ENCODE measurements at places on chromosomes 3 and 15.

DNA sequence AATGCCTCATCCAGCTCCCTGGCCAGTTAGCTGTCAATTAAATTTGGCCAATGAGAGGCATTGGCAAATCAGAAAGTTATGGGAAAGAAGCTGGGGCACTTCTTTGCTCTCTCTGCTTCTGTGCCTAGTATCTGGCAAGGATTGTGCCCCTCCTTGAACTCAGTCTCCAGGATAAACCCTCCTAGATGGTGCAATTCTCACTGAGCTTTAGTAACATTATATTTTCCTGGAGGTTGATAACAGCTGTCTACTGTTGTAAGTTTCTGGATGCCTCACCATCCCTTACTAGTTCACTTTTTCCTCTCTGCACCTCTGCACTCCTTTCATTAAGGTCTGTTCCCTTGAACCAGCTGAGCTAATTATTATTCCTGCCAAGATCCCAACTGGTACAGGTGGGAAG is 329.5 kb downstream of the MFSD1 start:
- no peaks in the 10 kb centered on the region for H3K4me1 ChIP-seq
- no peak overlapping the region for H3K27ac ChIP-seq
- no peaks in the 10 kb centered on the region for H3K36me3 ChIP-seq
- DNase-seq = no peak
- no peak overlapping the region for H3K4me3 ChIP-seq

DNA sequence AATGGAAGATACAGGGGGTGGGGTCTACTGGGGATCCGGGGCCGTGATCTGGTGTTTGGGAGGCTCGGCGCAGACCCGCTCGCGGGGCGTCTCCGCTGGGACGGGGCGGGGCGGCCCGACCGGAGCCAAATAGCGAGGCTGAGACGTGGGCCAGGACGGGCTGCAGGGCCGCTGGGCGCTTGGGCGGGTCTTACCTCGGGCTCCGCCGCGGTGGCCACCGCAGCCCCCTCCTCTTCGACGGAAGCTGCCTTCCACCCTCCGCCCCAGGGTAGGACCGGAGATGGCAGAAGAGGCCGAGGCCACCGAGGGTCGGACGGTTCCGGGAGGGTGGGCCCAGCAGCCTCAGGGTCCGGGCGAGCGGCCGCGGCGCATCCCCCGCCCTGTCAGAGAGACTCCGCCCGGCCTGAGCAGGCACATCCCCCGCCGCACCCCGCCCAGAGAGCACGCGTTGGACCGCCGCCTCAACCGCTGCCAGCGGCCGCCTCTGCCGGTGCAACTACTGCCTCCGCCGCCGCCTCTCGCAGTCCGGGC is 399 bp downstream of the MYO9A start:
- no peaks in the 10 kb centered on the region for H3K36me3 ChIP-seq
- peak; percentile 56 for DNase-seq
- no peaks in the 10 kb centered on the region for H3K27me3 ChIP-seq
- H3K4me1 ChIP-seq = peaks cover 10% of the 10 kb centered on the region
- H3K4me3 ChIP-seq = peak overlapping the region; percentile 87
- H3K27ac ChIP-seq = peak overlapping the region; percentile 97

- H3K4me1 ChIP-seq = peaks cover 26% of the 10 kb centered on the region
- no peaks in the 10 kb centered on the region for H3K27me3 ChIP-seq
- H3K4me3 ChIP-seq = no peak overlapping the region
- H3K27ac ChIP-seq = no peak overlapping the region
- DNase-seq = no peak
These were observed 125.2 kb upstream of the PHLDB2 start for GRCh38 chr3:111733856-111734255.

DNA sequence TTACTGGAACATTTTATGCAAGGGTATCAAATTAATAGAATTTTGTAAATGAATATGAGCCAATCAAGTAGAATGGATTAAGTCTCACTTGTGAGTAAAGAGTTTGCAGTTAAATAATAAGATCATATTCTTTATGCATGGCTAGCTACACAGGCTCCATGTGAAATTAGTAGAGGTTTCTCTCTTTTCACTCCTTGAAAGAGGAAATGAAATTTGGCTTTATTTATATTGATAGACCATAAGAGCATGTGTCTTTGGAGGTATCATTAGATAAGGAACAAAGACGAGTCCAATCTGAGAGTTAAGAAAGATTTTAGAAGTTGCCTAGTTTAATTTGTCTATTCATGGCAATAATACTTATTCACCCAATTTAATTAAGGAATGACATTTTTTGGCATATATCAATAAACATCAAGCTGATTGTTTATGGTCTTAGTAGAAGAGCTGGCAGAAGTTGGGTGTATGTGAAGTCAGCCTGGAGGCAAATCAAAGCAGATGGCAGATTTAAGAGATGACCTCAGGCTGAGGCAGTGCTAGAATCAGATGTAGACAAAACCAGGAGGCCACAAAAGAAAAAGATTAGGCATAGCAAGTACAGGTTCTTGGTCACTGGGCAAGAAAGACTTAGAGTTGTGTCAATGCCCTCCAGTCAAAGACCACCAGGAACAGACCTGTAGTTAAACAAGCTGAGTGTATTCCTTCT is 406.5 kb upstream of the ARHGEF26 start:
- no peaks in the 10 kb centered on the region for H3K36me3 ChIP-seq
- H3K27me3 ChIP-seq = no peaks in the 10 kb centered on the region

- peaks cover 20% of the 10 kb centered on the region for H3K36me3 ChIP-seq
- H3K4me1 ChIP-seq = no peaks in the 10 kb centered on the region
- no peaks in the 10 kb centered on the region for H3K27me3 ChIP-seq
- H3K27ac ChIP-seq = no peak overlapping the region
- no peak overlapping the region for H3K4me3 ChIP-seq
- DNase-seq = no peak
These were observed 96.1 kb downstream of the OPA1 start for GRCh38 chr3:193688834-193689714.

- peak overlapping the region; percentile 74 for H3K27ac ChIP-seq
- peaks cover 19% of the 10 kb centered on the region for H3K4me1 ChIP-seq
- no peaks in the 10 kb centered on the region for H3K36me3 ChIP-seq
These were observed 23.5 kb downstream of the DTWD1 start for GRCh38 chr15:49644364-49644794.

- no peaks in the 10 kb centered on the region for H3K27me3 ChIP-seq
- no peaks in the 10 kb centered on the region for H3K4me1 ChIP-seq
- no peaks in the 10 kb centered on the region for H3K36me3 ChIP-seq
These were observed 40.1 kb upstream of the MTMR10 start for GRCh38 chr15:31031471-31032067.

DNA sequence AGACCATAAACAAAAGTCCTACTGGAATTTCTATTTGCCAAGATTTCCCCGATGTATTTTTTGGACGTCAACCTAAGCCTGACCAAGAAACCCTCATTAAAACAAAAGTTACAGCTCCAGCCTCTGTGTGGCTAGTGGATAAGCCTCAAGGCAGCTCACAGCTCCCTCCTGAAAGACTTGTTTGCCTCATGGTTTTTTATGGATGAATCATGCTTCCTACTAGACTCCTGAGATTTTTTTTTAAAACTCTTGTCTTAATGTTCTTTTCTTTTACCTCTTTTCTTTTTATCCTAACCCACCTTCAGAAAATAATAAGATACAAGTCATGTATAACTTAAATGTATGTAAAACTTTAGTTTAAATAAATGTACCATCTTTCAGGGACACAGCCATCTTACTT is 52.4 kb downstream of the SUCNR1 start:
- no peak overlapping the region for H3K4me3 ChIP-seq
- peak overlapping the region; percentile 43 for H3K27ac ChIP-seq
- no peaks in the 10 kb centered on the region for H3K36me3 ChIP-seq
- no peak for DNase-seq
- no peaks in the 10 kb centered on the region for H3K27me3 ChIP-seq

GRCh38 chr3:26657348-26657976 is 34.9 kb downstream of the LRRC3B start:
- no peaks in the 10 kb centered on the region for H3K4me1 ChIP-seq
- no peak overlapping the region for H3K4me3 ChIP-seq
- no peak overlapping the region for H3K27ac ChIP-seq
- DNase-seq = no peak
- no peaks in the 10 kb centered on the region for H3K27me3 ChIP-seq

DNA sequence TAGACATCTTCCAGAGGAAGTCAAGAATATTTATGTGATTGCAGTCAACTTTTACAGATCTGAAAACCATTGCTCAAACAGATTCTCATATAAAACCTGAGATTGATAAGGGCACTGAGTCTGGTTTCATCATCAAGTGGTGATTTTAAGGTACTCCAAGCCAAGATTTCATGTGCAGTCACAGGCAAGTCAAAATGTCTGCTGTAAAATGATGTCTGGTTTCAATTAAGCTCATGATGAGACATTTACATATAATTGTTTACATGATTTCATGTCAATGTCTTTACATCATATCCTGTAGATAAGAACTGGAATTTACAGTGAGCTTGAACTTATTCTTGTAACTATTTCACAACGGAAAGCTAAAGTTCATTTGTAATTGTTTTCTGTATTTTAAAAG is 1215.5 kb downstream of the ROBO2 start:
- no peaks in the 10 kb centered on the region for H3K4me1 ChIP-seq
- no peak overlapping the region for H3K27ac ChIP-seq

DNA sequence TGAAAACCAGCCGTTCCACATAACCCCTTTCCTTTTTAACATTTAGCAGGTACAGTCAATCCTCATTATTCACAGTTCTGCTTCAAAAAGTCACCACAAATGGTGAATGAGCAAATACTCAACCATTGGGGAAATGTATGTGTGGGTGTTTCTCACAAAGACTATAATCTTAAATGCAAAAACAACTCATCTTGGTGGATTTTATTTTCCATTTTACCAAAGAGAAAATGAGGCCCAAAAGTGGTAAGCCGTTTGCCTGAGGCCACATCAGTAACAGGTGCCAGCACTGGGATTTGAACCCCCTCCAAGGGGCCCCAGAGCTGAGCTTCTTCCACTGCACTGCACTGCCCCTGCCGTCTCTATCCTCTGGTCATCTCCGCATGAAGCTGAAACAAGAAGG is 208.8 kb downstream of the OSBPL10 start:
- H3K27ac ChIP-seq = no peak overlapping the region
- no peak for DNase-seq
- no peaks in the 10 kb centered on the region for H3K27me3 ChIP-seq

DNA sequence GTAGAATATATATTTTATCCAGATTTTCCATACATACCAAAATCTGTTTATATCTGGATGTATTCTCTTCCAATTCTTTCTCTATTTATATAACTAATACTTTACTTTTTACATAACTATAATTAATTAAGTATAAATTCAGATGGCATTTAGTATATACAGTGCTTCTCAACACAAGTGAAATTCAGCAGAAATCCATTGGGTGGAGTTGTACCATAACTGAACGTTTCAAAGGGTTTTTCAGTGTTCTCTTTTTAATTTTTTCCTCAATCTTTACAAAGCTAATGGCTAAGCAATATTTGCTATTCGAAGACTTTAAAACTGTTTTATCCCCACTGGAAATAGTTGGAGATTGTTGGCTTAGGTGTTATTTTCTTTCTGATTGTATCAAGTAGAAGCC is 13.9 kb upstream of the ZBBX start:
- no peak overlapping the region for H3K27ac ChIP-seq
- no peaks in the 10 kb centered on the region for H3K27me3 ChIP-seq
- DNase-seq = no peak

- H3K27me3 ChIP-seq = no peaks in the 10 kb centered on the region
- no peak overlapping the region for H3K27ac ChIP-seq
- DNase-seq = no peak
- H3K4me1 ChIP-seq = no peaks in the 10 kb centered on the region
These were observed 8.4 kb upstream of the EHD4 start for GRCh38 chr15:41980654-41981323.

All from ascending aorta (tissue), 2 donors.